ENCODE measurements at places on chromosomes 2 and 18.

DNA sequence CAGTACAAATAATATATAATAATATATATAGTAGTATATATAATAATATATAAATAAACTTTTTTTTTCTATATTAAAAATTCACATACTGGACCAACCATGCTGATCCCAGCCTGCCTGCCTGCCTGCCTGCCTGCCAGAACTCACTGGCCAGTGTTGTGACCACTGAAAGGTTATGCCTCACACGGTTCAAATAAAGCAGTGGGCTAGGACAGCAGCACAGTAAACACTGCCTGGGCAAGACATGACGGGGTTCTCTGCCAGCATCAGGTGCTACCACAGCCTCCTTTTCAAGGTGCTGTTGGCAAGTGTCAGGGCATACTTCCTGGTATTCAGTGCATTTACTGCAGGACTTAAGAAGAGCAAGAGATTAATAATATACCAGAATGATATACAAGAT, 67.6 kb downstream of the TRAPPC8 start:
- no peak for DNase-seq

DNA sequence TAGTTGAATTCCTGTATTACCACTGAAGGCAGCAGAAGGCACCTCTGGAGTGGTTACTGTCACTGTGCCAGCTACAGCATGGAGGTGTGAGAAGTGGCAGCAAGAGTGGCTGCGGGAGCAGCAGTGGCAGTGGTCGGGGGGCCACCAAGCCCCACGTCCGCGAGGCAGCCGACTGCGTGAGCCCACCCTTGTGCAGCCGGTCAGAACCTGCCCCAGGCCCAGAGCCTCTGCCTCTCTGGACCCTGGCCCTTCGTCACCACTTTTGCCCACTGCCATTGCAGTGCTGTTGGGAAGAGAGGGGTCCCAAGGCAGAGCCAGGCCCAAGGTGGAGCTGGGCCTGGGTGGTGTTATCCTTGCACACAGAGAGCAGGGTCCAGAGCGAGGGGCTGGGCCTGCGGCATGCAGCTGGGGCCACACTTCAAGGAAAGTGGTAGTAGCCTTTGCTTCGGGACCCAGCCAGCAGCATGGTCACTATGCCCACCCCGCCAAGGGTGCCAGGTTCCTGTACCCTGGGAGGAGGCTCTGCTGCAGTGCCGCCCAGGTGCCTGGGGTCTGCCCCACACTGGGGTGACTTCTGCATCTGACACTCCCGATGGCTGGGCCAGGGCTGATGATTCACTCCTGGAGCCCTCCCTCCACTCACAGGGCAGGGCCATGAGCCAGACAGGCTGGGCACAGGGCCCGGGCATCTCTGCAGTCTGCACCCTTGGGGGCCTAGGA, 450.1 kb upstream of the LRATD1 start:
- no peak for DNase-seq

DNA sequence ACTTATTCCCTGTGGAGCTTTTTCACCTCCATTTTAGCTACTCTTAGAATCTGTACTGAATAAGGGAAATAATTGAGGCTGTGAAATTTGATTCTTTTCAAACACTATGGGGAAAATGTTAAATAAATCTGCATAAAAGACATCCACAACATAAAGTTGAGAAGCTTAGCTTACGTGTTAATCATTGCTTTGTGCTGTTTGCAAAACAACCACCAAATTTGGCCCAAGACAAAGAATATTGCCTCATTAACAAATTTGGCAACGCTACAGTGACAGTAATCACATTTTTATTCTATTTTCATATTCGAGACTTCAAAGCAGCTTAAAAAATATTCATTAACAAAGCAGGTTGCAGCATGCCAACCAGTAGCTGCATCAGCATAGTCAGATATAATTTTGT, 437.6 kb downstream of the DPP10 start:
- DNase-seq = no peak

GRCh38 chr2:231966886-231967285, 5.4 kb downstream of the DIS3L2 start:
- DNase-seq = no peak

DNA sequence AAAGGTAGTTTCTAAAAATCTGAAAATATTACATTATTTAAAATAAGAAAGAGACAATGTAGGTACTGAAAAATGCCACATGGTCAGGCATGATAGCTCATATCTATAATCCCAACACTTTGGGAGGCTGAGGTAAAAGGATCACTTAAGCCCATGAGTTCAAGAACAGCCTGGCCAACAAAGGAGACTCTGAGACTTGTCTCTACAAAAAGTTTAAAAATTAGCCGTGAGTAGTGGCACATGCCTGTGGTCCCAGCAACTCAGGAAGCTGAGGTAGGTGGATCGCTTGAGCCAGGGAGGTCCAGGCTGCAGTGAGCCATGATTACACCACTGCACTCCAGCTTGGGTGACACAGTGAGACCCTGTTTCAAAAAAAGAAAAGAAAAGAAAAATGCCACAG, 21.8 kb downstream of the ATAD2B start:
- no peak for DNase-seq

DNA sequence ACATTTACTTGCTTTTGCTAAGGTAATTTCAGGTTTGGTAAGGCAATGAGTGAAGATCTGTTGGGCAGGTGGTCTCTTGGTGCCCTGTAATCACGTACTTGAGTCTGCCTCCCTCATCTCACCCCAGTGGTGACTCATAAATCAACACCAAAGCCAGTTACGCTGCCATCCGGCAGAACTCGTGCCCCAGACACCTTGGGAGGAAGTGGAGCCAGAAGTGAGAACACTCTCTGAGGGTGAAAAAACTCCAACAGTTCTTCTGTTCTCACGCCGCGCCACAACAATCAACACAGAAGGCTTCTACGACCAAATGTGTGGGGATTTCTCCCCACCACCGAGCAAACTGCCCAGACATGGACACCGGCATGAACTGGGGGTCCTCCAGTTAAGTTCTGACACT, 206.2 kb downstream of the ARL4C start:
- DNase-seq = peak; percentile 71

- no peak for DNase-seq
Observed at GRCh38 chr18:27564066-27564465, 379.0 kb upstream of the CHST9 start.

DNA sequence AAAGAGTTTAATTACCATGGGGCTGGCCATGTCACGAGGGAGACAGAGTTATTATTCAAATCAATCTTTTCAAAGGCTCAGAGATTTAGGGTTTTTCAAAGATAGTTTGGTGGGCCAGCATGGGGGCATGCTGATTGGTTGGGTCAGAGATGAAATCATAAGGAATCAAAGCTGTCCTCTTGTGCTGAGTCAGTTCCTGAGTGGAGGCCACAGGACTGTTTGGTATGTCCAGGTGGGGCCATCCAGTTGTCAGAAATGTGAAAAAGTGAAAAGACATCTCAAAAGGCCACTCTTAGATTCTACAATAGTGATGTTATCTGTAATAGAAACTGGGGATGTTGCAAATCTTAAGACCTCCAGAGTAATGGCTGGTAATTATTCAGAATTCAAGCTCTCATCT, 288.6 kb downstream of the EN1 start:
- no peak for DNase-seq

- no peak for DNase-seq
Observed at GRCh38 chr18:47935321-47936055, 5.0 kb upstream of the SMAD2 start.

Measured in T-helper 17 cell (primary cell).